Adipocyte (in vitro differentiated cells): ENCODE measurements at places on chromosomes 6 and 20.

DNA sequence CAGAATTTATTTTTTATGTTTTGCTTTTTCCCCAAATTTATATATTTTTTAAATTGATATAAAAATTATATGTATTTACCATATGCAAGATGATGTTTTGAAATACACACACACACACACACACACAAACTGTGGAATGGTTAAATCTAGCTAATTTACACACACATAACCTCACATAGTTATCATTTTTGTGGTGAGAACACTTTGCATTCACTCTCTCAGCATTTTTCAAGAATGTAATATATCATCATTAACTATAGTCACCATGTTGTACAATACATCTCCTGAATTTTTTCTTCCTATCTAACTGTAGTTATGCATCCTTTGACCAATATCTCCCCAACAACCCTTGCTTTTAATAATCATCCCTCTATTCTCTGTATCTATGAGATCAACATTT is 52.2 kb downstream of the GFRAL start:
- no peak for DNase-seq

DNA sequence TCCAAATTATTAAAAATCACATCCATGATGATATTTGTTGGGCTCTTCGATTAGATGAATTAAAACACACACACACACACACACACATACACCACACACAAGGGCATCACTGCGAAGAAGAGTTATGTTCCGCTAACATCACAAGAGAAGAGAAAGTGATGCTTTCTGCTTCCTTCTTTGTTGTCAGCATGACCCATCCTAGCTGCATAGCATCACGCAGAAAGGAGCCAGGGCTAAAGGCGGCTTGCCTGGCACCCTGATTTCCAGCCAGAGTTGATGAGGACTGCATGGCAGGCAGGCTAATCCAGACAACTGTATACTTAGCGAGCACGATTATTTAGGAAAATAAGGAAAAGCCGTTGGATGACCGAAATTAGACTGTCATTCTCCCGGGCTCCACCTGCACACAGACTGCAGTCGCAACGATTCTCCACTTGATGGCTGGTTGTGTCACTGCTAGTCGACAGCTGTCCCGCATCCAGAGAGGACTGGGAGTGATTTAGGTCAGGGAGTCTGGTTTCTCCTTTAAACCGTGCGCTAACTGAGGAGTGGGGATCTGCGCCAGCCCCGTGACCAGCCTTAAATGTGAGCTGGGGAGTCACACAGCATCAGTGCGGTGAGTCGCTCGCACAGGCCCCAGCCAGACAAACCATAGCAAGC is 70.6 kb upstream of the SOX4 start:
- DNase-seq, result no peak

GRCh38 chr6:3117912-3118352 is 579 bp upstream of the BPHL start:
- DNase-seq, result no peak

DNA sequence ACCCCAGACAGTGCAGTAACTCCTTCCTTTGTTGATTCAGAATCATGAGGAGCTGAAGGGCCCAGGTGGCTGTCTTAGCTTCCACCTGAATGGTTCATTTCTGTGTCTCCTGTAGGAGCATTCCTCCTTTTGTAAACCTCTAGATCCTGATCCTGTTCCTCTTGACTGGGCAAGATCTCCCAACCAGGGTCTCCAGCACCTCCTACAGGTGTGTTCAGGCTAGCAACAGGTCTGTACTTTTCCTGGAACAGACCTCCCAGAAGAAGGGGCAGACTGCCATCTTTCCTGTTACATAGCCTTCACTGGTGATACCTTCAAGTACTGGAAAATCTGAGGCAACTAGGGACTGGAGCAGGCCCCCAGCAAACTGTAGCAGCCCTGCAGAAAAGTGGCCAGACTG is 35.2 kb downstream of the HLA-B start:
- no peak for DNase-seq

GRCh38 chr6:68675548-68675947 is 40.5 kb downstream of the ADGRB3 start:
- no peak for DNase-seq
